Breast epithelium (tissue), 4 donors: ENCODE measurements at places on chromosomes 4 and X.

GRCh38 chr4:38088321-38088720 lies 128.1 kb downstream of the PTTG2 start:
- no peaks in the 10 kb centered on the region for H3K27me3 ChIP-seq
- H3K36me3 ChIP-seq = no peaks in the 10 kb centered on the region
- no peak for DNase-seq
- no peaks in the 10 kb centered on the region for H3K4me1 ChIP-seq

DNA sequence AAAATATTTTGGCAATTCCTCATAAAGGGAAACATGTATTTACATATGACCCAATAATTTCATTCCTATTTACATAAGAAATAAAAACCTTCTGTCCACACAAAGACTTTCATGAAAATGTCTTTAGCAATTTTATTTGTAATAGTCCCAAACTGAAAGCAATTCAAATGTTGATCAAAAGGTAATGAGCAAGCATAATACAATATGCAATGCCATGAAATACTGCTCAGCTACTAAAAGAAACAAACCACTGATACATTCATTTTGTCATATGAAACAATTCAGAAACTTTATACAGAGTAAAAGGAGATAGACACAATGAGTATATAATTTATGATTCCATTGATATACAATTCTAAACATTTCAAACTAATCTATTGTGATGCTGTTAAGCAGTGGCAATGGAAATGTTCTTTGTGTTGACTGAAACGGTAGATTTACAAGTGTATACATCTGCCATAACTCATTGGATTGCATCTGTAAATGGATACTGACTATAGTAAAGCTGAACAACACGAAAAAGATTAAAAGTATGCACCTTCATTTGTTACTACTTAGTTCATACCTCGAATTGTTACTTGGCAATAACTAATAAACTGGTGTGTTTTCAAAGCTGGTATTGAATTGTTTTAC lies 335.6 kb downstream of the GASK1B start:
- no peak for DNase-seq
- H3K4me1 ChIP-seq = no peaks in the 10 kb centered on the region
- no peak overlapping the region for H3K27ac ChIP-seq
- no peaks in the 10 kb centered on the region for H3K36me3 ChIP-seq
- H3K4me3 ChIP-seq = no peak overlapping the region
- no peaks in the 10 kb centered on the region for H3K27me3 ChIP-seq

GRCh38 chr4:80876810-80877209 lies 153.7 kb upstream of the BMP3 start:
- no peaks in the 10 kb centered on the region for H3K27me3 ChIP-seq
- no peaks in the 10 kb centered on the region for H3K36me3 ChIP-seq
- H3K27ac ChIP-seq = no peak overlapping the region
- no peak for DNase-seq
- H3K4me1 ChIP-seq = no peaks in the 10 kb centered on the region
- no peak overlapping the region for H3K4me3 ChIP-seq

DNA sequence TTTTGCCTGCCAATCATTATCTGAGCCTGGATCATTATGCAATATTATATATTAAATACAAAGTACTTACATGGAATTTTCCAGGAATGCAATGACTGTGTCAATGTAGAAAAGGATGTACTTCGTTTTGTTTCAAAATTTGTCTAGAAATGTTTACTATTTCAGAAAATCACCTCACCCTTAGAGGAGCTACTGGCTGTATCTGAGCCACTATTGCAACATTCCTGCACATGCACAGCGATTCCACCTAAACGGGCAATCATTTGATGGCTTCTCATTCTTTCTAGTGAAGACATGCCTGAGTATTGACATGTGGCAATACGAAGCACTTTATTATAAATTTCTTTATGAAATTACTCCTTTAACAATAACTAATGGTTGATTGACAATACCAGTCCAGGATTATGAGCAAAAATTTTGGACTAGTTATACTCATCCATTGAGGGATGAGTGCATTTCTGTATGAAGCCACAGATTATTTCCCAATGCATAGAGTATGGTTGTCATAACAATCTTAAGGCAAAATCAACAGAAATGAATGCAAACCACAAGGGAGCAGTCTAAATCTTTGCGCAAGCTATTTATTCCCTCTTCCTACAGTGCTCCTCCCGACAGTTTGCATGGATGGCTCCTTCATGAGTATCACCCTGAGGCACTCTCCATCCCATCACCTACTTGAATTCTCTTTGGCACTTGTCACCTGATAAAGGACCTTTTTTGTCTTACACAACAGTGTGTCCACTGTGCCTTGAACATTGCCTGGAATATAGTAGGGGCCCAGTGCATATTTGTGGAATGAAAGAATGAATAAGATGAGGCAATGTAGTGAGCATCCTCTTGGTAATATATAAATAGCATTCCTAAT lies 35.8 kb upstream of the MMAA start:
- H3K4me3 ChIP-seq = no peak overlapping the region
- no peaks in the 10 kb centered on the region for H3K27me3 ChIP-seq
- no peak for DNase-seq
- H3K36me3 ChIP-seq = no peaks in the 10 kb centered on the region
- no peak overlapping the region for H3K27ac ChIP-seq

DNA sequence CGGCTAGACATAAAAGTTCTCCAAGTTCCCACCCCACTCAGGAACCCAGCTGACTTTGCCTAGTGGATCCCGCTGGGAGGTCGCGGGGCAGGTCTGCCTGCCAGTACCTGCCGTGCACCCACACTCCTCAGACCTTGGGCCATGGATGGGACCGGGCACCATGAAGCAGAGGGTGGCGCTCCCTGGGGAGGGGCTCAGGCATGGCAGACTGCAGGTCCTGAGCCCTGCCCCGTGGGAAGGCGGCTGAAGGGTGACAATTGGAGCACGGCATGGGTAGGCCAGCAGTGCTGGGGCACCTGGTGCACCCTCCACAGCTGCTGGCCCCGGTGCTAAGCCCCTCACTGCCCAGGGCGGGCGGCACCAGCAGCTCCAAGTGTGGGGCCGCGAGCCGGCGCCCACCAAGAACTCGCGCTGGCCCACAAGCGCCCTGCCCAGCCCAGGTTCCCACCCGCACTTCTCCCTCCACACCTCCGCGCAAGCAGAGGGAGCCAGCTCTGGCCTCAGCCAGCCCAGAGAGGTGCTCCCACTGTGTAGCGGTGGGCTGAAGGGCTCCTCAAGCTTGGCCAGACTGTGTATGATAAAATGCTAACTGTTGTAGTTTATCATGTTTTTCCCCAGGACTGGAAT lies 63.1 kb downstream of the UGT2A2 start:
- no peaks in the 10 kb centered on the region for H3K27me3 ChIP-seq
- DNase-seq = no peak

- peak within 1 kb of the TSS; percentile 87 for H3K27ac ChIP-seq
- no peaks in the 10 kb centered on the region for H3K4me1 ChIP-seq
- peak within 1 kb of the TSS; percentile 47 for H3K4me3 ChIP-seq
- peak; percentile 22 for DNase-seq
Observed at GRCh38 chr4:52051213-52051614, at the start of gene SPATA18. TSS of gene SPATA18 (plus strand) at chr4:52051304. CDS start at chr4:52051705, 401 bp downstream.

- DNase-seq = no peak
- H3K27me3 ChIP-seq = no peaks in the 10 kb centered on the region
- no peaks in the 10 kb centered on the region for H3K4me1 ChIP-seq
- no peaks in the 10 kb centered on the region for H3K36me3 ChIP-seq
- H3K27ac ChIP-seq = no peak overlapping the region
Observed at GRCh38 chr4:36138220-36138619, 106.1 kb downstream of the ARAP2 start.

DNA sequence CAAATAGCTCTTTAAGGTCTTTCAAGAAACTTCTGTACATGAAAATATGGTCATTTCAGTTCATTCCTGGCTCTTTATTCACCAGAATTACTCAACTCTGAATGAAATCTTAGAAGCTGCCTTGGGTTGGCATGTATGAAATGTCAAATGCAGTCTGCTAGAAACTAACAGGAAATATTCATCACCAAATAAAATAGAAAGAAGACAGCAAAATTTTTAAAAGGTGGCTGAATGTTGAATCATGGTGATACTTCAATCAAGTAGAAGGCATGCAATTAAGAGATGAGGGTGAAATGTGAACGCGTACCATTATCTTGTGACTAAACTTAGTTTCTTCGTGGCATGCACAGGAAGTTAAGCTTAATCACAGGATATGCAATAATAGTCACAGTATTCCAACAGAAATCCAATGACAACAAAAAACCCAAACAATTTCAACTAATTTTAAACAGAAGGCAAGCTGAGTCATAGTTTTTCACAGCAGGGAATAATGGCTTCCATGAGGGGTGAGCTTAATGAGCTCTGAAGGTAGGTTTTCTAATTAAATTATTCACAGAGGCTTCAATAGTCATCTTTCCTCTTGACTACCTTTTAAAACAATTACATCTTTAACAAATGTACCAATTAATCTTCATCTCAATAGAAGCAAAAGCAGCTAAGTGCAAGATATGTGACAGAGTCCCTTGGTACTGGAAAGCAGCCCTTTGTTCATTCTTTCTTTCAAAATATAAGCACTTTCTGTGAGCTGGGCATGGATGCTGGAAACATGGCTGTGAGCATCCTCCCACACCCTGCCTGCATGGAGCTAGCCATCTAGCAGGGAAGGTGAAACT lies 44.5 kb downstream of the SCFD2 start:
- no peaks in the 10 kb centered on the region for H3K4me1 ChIP-seq
- DNase-seq = no peak
- H3K27me3 ChIP-seq = no peaks in the 10 kb centered on the region
- H3K27ac ChIP-seq = no peak overlapping the region
- no peak overlapping the region for H3K4me3 ChIP-seq
- no peaks in the 10 kb centered on the region for H3K36me3 ChIP-seq

DNA sequence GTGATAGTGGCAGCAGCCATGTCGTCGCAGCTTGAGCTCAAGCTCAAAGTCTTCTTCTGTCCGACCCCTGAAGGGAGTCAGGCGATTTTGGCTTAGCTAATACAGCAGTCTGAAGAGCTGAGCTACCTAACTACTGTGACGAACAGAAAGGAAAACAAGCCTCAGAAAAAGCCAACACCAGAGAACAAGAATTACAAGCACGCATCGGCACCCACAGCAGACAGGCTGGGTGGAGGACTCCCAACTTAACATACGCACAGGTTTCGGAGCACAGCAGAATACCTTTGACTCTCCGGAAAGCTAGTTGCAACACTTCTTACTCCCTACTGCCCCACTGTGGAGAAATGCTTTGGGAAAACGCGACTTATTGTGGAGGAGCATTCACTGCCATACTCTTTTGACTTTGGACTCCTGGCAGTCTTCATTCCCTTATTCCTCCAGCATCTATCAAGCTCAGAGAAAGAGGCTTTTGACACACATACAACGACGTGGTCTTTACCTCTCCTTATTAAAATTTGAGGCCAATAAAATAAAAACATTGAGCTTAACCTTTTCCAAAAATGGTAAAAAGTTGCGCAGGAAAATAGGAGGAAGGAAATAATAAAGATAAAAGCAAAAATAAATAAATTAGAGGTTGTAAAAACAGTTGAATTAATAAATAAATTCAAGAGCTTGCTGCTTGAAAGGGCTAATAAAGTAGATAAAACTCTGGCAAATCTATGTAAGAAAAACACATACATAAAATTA lies 41.3 kb upstream of the GPC3 start:
- H3K36me3 ChIP-seq = no peaks in the 10 kb centered on the region
- peak; percentile 23 for DNase-seq
- H3K4me1 ChIP-seq = no peaks in the 10 kb centered on the region
- peak overlapping the region; percentile 27 for H3K4me3 ChIP-seq
- no peak overlapping the region for H3K27ac ChIP-seq
- H3K27me3 ChIP-seq = no peaks in the 10 kb centered on the region

- no peaks in the 10 kb centered on the region for H3K4me1 ChIP-seq
- H3K27me3 ChIP-seq = no peaks in the 10 kb centered on the region
- H3K27ac ChIP-seq = no peak overlapping the region
- H3K36me3 ChIP-seq = no peaks in the 10 kb centered on the region
- DNase-seq = no peak
- no peak overlapping the region for H3K4me3 ChIP-seq
Observed at GRCh38 chrX:149383852-149384251, 121.3 kb downstream of the IDS start.
